A673 (cell line): ENCODE measurements at places on chromosomes 3 and 15. TPM values are rescaled to one million over a fixed set of nuclear protein-coding genes. Genes with fewer than 3 reads are reported as not detected.

GRCh38 chr3:137259701-137260100, 301.9 kb downstream of the IL20RB start:
- no peak for DNase-seq

DNA sequence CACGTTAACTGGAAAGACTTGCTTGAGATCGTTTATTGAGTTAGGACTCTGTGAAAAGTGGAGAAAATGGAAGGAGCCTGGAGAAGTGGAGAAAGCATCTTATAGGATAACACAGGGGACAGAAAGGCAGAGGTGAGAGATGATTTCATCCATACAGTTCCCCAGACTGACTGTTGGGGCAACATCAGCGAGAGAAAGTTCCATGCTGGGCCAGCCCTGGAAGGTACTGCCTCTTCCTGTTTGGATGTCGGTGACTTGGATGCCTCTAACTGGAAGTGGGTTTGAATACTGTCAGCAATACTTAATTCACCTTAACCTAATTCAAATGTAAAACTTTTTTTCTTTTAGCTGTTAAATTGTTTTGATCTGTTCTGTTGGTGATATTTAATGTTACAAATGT, 32.3 kb downstream of the ATP13A5 start:
- no peak for DNase-seq

GRCh38 chr3:8505621-8506020, 4.0 kb downstream of the LMCD1 start:
- no peak for DNase-seq

DNA sequence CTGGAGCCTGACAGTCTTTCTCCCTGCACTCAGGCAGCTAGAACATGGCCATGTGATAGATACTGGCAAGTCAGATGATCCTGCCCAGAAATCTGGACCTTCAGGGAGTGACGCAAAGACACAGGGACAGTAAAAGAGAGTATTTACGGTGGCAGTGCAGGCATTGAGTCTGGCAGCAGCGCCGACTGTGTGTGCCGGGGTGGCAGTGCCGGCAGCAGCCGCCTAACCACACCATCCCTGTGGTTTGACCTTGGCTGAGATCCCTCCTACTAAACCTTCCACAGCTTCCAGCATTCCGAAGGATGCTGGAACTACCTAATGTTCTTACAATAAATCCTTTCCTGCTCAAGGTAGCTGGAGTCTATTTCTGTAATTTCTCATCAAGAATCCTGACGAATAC, 4.6 kb upstream of the TSPAN3 start:
- no peak for DNase-seq

The CHDH gene
- total RNA-seq: 0.24 TPM in 1 of 2 replicates, not detected in the other
